ENCODE measurements at places on chromosomes 4 and X. TPM values are rescaled to one million over a fixed set of nuclear protein-coding genes. Genes with fewer than 3 reads are reported as not detected.
A peak's percentile ranks its signal among the peaks of the same experiment; 100 is the strongest.

DNA sequence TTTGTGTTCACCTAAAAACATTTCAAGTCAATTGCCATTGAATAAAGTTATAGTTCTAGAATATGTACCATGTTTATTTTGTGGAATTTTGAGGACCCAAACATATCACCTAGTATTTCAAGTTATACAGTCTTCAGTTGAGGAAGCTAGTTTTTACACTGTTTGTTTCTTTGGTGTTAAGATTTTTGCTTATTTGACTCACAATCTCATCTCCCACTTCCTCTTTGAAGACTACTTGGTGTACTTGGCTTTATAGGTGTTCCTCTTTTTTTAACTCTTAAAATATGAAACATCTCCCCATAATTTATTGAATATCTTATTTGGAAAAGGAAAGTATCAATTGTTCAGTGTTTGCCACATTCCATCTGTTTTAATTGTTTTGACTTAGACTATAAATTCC is 675.4 kb downstream of the RAPGEF2 start:
- no peak for DNase-seq

GRCh38 chr4:75907966-75908365 is 5.7 kb upstream of the PPEF2 start:
- DNase-seq: no peak

DNA sequence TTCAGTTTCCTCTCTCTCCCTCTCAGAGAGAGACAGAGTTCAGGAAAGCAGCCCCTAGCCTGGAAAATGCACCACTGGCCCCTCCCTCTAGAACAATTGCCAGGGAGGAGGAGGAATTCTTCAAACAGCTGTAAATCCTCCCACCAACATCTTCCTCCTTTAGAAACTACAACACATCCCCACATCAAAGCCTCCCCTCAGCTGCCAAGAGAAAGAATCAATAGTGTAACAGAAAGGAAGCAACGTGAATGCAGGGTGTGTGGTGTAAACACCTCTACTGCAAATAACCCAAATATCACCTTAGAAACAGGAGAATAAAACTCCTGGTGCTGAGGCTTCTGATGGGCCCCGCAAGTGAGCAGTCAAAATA is 249.9 kb upstream of the GATB start:
- peak; percentile 53 for DNase-seq

- DNase-seq: no peak
Measured at GRCh38 chrX:133771086-133771646, 214.2 kb downstream of the GPC3 start.

DNA sequence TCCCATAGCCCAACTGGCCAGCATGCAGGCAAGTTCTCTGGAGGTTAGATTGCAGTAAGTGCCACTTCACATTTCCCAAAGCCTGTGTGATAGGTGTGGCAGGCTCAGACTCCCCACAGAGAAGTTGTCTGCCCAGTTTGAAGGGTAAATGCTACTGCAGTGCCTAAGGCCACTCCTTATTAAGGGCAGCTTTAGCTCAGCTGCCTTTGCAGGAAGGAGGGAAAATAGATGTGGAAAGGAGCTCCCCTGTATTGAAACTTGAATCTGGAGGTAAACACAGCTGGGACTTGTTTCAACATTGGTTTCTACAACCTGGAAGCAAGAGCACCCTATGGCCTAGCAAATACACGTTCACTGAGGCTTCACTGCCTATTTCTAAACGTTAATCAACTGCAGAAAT is 22.4 kb downstream of the NEXMIF start:
- no peak for DNase-seq

- DNase-seq: no peak
Measured at GRCh38 chr4:8914461-8915171, 43.0 kb upstream of the HMX1 start.

The NPY2R gene
- 0.07 TPM for total RNA-seq

The GLOD5 gene
- not detected for total RNA-seq

Data from PC-3 (cell line).